ENCODE measurements at places on chromosomes 16 and 17.

DNA sequence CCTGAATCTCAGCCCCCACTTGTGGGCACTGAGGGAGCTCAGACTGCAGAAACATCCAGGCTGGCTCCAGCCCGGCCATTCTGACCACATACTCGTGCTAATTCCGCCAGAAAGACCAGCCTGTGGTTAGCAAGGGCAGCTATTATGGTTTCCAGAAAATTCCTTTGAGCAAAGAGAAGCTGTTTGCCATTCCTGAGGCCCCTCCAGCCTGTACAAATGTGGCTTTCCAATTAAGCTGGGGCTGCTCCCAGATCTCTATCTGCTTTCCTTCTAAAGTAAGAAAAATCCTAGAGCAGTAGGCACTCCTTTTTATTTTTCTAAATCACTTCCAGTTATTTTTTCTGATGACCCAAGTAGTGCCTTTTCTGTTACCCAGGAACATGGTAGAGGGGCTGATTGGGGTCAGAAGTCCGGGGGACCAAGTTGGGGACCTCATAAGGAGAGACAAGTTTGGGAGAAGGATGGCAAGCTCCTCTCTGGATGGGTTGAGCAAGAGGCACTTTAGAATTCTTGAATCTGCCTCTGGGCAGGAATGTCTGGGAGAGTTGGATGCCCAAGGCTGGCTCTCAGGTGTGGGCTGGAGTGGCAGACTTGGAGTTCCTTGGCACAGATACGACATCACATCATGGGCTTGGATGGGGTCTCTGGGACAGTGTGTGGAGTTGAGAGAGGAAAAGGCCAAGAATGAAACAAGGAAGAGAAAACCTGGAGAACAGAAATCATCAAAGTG, 83.3 kb upstream of the TNRC6C start:
- DNase-seq: no peak

DNA sequence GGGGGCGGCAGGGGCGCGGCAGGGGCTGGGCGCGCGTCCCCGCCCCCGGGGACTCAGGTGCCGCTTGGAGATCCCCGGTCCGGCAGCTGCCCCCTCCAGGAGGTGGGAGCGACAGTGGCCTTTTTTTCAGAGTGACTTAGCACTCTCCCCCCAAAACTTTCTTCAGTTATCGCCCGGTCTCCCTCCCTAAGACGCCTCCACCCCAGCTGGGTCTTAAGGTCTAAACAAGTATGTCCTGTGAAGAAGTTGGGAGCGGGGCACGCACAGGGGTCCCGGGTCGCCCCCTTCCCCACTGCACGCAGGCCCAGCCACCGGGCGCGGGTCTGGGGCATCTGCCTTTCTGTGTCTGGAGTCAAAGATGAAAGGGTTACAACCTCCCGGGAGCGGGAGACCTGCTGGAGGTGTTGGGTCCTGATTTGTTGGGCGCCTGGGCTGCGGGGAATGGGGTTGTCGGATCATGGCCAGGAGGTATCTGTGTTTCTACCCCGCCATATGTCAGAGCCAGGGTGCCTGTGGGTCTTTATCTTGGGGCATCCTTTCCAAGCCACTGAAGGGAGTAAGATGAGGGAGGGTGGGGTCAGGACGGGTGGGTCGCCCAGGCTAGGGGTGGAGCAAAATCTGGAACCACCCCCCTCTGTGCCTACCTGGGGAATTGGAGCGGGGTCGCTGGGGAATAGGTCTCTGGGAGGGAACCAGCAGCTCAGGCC, 757 bp downstream of the FMNL1 start:
- peak; percentile 42 for DNase-seq

- peak; percentile 83 for DNase-seq
Measured at GRCh38 chr17:16584273-16584995, 15.4 kb upstream of the ZNF287 start.

DNA sequence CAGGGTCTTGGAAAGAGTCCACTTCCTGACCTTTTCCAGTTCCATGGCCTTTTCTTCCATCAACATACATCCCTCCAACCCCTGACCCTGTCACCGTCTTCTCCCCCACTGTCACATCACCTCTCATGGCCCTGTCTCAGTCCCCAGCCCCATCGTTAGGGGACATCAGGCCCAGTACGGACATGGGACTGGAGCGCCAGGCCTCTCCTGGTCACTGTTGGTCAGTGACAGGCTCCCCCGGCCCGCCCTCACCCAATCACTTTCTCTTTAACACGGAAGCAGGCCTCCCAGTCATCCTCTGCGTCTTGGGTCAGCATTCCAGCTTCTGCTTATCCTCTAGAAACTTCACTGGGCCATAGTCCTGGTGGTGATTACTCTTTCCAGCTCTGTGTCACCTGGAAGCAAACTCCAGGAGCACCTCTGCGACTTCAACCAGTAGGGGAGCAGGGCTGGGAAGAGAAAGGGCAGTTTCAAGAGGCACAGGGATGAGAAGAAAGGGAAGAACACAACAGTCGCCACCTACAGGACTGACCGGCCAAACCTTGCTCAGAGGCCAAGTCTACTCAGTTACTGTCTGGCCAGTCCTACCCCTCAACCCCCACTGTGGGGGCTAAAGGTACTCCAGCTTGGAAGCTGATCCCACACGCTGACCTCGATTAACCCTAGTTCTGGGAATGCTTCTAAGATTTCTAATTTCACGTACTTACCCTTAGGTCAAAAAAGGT, 15.9 kb upstream of the ICAM2 start:
- DNase-seq: no peak
